AG04450 (cell line): ENCODE measurements at places on chromosomes 1 and 21.

- DNase-seq, result no peak
Measured at GRCh38 chr1:30545365-30545764, 178.0 kb downstream of the MATN1 start.

DNA sequence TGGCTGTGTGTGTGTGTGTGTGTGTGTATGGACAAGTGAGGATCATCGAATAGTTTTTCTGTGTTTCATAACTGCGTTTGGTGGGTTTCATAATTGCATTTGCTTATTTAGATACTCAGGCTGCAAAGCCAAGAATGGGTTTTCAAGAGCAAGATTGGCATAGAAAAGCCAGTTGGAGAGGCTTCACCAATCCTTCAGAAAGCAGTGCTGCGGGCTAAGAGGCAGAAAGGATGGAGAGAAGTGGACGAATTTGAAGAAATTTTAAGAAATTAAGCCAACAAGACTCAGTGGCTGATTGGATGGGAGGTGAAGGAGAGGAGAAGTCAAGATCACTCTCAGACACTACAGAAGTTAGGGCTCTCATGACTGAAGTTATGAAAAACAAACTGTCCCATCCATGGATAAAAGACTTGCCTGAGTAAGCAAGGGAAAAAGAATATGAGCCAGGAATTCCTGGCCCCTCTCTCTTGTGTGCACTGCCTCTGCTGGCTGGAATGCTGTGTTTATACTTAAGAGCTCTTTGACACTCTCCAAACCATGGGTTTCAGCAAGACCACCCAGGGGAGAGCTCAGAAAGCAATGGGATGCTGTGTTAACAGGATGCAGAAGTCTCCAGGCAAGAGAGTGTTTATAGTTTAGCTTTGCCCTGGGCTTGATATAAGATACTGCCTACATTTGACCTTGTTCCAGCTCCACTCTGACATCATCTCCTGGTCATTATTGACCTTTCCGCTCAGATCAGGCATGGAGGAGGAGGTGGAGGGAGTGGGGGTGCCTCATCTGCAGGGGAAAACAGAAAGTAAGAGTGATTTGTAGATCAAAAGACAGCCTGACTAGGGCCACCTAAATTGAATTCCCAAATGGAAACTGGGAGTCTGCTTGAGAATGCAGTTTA, 232.0 kb upstream of the PLXNA2 start:
- no peak for DNase-seq

GRCh38 chr1:152497273-152497672, 13.3 kb upstream of the LCE5A start:
- DNase-seq, result no peak

DNA sequence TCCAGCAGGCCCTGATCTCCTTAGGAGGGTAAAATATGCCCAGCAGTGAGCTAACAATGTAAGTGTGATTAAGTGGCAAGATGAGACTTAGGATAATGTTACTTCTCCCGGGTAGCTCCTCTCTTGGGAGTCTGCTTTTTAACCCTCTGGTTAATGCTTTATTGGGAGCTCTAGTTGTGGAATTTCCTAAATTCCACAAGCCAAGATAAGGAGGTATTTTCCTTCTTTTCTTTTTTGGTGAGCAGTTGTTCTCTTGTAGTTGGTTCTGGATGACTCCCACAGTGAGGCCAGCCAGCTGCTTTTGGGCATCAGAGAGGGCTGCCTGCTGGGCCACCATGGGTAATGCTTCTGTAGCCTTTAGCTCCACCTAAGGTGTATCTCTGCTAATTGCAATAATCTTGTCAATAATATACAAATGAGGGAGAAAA, 19.3 kb downstream of the C1orf52 start:
- no peak for DNase-seq

DNA sequence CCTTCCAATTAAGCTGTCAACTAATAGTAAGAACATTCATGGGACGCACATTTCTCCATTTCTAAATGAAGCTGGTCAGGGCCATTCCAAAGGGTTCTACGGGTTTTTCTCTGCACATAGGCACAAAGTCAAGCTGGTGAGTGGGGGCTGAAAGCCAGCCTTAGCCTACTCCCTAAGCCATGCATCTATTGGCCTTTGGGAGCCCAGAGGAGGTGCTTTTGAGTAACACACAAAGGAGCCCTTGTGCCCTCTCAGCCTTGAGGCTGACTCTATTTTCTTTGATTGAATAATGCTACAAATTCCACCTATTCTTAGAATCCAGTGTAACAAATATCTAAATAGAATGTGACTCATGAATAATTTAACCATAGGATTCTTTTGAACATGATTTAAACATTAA, 73.6 kb downstream of the RGS13 start:
- no peak for DNase-seq

- DNase-seq, result no peak
Measured at GRCh38 chr21:43907751-43908150, 42.7 kb downstream of the AGPAT3 start.

DNA sequence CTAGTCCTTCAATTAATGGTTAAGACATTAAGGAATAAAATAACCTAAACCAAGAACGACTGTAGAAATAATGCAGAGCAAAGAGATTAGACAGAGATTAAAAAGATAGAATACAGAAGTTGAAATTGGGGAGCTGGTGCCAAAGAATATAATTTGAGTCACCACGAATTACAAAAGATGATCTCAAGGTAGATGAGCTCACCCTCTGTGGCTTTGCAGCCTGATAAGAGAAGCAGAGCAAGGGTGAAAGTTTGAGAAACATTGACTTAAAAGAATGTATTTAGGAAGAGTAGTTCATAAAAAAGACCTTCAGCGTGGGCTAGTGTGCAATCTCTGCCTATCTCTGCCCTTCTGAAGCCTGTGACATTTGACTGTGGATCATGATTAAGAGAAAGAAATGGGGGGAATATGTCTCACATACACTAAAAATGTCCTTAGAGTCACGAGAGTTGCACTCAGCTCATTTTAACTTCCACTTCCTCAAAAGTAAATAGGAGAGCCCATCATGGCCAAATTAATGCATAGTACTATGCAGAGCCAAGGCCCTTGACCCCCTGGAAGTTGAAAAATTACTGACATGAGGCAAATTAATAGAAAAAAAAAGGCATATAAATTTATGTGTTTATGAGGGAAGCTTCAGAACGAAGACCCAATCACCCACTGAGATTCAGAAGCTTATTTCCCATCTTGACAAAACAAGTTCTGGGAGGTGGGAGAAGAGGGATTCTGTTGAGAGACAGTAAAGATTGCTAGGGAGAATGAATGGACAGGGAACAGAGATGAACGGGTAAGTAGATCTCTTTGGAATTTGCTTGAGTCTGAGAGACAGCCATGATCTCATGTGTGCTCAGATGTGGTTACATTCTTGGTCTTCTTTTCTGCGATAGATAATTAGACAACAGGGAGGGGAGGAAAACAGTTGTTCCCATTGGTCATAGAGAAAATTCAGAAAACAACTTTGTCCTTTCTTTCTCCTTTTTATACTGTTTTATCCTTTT, 395.4 kb upstream of the LRRC7 start:
- DNase-seq, result no peak

- no peak for DNase-seq
Measured at GRCh38 chr1:230763927-230764591, 16.9 kb downstream of the CAPN9 start.

DNA sequence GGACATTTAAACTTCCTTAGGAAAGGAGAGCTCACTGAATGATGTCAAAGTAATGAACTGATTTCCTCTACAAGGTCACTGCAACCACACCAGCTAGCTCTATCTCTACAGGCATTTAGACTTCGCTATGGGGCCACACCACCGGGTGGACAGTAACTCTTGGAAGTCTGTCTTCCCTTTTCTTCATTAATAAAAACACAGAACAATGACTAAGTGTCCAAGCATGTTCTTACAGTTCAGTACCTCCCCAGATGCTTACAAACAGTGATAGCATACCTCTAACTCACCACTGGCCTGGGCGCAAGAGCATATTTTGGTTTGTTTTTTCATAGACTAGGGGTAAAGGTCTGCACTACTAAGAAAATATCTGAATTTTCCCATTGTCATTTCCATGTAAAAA, 54.6 kb downstream of the SIM2 start:
- DNase-seq, result peak; percentile 34

DNA sequence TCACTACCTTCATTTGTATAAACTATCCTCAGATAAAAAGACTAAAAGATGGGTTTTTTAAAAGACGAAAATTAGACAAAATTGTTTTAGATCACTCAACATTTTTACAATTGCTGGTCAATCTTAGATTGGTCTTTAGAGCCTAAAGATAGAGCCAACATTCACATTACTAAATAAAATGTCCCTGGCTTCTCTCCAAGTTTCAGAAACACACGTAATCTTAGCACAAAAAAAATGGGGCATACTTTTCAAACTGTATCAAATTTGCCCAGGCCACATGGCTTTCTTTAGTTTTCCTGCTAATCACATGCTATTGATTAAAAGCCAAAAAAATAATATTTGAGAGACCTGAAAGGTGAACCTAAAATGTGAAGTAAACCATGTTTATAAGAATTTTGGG, 288.1 kb downstream of the DPYD start:
- no peak for DNase-seq

DNA sequence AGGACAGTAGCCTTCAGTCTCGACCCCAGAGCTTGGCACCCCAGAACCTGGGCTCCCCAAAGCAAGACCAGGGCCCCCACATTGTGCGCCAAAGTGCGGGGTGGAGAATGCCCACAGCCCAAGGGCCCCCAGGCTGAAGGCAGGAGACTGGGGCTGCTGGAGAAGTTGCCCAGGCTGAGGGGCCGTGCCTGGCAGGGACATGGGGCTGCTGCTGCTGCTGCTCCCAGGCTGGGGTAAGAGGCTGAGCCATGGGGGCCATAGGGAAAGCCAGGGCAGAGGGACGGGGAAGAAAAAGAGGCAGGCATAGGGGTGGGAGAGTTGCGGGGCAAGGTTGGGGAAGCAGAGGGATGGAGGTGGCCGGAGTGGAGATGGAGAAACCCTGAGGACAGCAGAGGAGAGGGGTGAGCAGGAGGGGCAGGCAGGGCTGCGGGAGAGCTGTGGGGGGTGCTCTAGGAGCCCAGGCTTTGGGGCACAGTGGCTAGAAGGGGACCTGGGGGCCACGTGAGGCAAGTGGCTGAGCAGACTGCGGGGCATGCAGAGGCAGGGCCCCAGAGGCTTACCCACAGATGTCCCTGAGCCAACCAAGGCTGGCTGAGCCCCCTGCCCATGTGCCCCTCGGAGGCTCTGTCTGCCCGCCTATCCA, 18.9 kb downstream of the SLC27A3 start:
- DNase-seq, result no peak

DNA sequence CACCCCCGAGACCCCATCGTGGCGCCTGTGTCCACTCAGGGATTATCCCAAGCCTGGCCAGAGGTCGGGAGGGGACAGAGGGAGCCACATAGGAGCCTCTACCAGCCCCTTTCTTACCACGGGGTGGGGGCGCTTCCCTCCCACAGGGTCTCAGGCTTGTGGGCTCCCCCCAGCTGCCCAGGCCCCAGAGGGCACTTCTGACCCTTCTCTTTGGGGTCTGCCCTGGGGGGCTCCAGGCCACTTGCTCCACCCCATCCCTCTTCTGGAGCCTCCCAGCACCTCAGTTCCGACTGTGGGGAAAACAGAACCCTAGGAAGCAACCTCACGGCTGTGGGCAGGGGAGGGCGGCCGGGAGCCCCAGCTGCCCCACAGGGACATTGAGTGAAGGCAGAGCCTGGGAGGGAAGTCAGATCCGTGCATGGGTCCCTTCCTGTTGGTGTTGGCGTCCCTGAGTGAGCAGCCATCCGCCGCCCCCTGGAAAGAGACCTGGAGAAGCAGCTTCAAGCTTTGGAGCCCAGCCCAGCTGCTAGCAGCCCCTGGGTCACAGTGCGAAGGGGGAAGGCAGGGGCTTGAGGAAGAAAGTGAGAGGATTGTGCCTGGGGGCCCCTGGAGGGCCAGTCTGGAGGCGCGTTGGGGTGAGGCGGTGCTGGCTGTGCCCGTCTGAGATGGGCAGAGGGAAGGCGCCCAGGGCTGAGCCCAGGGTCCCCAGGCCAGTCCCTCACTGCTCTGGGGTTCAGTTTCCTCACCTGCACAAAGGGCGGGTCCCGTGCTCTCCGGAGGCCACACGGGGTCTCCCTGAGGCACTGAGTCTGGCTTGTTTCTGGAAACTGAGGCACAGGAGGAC, 22.1 kb downstream of the RRP1 start:
- DNase-seq, result no peak

- no peak for DNase-seq
Measured at GRCh38 chr1:200328379-200328778, 81.5 kb downstream of the ZNF281 start.

DNA sequence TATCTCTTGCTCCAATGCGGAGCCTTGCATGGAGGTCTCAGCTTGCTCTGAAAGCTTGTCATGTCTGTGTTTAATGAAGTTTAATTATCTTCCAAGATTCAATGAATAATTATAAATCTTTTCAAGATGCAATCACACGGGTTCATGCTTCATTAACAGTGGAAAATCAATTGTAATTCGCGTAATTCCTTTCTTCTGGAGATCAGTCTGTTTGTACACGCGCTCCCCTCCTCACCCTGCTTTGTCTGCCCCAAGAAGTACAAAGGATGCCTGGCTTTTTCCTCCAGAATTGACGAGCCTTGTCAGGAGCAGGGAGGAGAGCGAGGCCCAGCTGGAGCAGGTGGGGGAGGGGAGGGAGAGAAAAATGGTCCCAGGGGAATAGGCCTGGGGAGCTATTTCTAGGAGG, 65.0 kb upstream of the DISP3 start:
- DNase-seq, result no peak

DNA sequence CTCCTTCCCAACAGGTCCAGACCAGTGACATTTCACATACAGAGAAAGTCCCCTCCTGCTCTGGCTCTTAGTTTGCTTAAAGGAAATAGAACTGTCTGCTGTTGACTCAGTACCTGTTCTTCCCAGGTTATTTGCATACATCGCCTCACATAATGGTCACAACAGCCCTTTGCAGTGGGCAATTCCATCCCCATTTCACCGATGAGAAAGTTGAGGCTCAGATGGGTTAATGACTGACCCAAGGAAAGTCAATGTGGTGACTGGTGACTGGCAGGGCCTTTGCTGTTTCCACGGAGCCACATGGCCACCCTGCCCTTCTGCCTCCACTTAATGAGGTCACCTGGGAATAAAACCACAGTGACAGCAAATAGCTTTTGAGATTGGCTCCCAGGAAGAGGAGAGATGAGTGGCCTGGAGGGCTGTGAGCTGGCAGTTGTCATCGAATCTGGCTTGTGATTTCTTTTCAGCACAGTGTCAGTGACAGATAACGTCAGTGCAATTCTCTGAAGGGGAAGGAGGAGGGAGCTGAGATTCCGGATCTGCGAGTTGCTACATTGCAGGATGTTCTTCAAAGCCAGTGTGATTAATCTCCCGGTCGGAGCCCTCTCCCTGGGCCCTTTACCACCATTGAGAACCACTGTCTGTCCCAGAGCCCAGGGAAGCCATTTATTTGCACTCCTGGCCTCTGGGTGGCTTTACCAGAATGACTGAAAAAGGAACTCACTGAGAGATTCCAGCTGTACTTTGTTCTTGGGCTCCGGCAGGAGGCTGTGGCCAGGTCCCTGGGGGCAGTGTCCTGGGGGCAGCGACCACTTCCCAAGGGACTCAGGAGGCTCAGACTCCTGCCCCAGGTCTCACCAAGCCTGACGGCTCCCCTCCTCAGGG, 117.2 kb downstream of the CNIH3 start:
- no peak for DNase-seq

GRCh38 chr1:58739856-58740466, 40.1 kb upstream of the MYSM1 start:
- no peak for DNase-seq

GRCh38 chr1:153841463-153841994, 66.3 kb downstream of the SLC27A3 start:
- peak; percentile 7 for DNase-seq
